ENCODE measurements at places on chromosomes 2 and 18.

GRCh38 chr2:169110419-169110818 is 41.1 kb downstream of the DHRS9 start:
- no peak for DNase-seq

- DNase-seq, result no peak
These were observed 100.2 kb upstream of the CSRNP3 start for GRCh38 chr2:165369131-165369897.

DNA sequence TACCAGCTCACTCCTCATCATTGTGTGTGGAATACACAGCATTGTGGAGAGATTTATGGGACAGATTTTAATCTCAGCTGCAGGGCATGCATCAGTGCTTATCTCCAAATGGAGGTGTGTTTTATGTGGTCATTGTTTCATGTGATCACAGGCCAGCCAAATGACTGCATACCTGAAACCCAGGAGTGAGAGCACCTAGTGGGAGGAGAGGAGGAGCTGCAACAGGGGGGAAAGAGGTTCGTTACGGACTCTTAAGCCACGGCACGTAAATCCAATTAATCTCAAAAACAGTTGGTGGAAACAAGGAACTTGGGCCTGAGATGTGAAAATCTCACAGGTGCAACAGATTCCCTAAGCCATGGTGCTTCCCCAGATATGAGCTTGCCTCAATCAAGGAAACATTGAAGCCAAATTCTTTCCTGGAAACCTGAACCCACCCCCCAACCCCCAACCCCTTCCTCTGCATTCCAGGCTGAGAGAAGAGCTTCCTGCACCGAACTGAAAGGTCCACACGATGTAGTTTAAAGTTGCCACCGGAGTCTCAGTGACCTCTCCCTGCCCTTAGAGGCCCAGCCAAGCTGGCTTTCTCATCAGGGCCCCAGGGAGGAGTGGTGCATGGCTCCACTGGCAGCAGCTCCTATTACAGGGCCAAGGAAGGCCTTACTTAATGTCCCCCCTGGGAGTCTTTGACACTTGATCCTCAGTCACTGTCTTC is 167.4 kb downstream of the C1D start:
- DNase-seq, result no peak

- DNase-seq, result no peak
These were observed 1146.9 kb upstream of the NRXN1 start for GRCh38 chr2:52178845-52179244.

DNA sequence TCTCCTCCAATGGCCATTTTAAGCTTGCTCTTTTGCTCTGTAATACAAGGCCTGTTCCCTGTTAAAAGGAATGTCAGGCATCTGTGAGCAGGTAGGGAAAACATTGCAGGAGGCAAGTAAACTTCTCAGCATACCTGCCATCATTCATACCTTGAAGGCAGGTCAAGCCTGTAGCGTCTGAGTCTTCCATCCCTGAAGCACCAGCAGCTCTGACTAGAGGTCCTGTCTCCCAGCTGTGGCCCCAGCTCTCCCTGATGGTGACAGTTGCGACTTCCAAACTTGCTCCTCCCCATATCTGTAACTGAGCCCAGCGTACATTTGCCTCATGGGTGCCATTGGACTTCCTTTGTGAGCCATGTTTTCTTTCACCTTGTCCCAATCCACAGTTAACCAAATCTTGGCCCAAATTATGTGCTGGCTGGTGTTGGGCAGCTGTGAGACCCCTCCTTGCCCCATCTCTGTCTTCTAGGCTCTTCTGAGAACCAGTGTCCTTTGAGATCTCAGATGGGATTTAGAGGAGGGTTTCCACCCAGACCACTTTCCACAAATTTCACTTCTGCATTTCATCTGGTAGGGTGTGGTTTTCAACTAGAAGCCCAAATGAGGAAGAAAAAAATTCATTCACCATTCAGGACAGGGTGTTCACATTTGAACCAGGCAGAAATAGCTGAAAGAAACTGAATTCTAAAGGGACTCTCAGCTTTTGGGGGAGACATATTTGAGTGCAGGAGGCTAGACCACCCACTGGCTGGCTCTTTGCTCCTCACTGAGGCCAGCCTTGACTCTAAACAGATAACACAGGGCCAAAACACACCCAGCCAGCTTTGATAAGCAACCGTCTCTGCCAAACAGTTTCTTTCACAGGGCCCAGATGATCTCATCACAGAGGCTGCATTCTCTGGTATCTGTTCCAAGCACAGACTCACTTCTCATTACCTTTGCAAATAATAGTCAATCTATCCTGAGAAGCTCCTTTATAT is 66.4 kb upstream of the MSH2 start:
- no peak for DNase-seq

DNA sequence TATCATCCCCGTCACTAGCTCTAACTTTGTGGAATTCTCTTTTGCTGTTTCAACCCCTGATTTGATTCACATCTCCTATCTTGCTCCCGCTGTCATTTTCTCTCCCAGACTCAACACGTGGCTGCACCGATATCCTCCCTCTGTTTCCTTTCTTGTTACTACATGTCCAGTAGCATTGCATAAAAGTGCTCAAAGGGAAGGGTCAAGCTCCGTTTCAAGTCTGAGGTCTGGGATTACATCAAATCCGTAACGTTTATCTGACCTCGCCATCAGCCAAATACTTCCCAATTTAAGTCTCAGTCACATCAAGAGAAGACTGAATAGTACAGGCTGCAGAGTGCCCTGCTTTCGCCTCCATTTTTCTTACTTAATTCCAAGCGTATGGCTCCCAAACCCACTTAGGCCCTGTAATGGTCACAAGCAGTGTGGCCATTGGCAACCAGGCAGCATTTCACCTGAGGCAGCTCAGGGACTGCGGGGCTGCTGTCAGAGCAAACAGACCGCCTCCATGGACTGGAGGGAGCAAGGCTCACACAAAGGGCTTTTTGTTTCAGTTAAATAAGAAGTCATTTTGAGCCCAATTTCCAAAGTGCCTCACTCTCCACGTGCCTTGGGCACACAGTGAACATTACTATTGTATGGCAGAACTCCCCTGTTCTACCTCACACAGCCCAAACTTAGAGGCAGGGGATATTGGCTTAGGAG is 217.8 kb downstream of the BCL11A start:
- DNase-seq, result no peak

DNA sequence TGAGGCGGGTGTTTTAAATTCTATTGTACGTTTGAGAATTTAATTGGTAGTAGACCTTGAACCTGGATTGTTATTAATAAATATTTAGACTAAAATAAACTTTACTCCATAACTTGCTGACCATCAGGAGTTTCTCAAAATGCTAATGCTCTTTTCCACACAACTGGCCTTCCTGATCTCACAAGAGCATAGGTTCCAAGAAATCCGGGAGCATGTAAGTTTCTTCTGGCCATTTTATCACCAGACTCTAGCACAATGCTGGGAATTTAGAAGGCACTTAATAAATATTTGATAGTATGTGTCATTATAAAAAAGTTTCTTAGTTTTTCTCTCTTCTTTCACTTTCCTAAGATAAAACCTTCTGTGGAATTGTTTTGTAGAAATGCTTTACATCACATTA is 2047.1 kb downstream of the SUCLG1 start:
- DNase-seq, result no peak

- peak; percentile 90 for DNase-seq
These were observed 187.5 kb downstream of the LTBP1 start for GRCh38 chr2:33134086-33134771.

DNA sequence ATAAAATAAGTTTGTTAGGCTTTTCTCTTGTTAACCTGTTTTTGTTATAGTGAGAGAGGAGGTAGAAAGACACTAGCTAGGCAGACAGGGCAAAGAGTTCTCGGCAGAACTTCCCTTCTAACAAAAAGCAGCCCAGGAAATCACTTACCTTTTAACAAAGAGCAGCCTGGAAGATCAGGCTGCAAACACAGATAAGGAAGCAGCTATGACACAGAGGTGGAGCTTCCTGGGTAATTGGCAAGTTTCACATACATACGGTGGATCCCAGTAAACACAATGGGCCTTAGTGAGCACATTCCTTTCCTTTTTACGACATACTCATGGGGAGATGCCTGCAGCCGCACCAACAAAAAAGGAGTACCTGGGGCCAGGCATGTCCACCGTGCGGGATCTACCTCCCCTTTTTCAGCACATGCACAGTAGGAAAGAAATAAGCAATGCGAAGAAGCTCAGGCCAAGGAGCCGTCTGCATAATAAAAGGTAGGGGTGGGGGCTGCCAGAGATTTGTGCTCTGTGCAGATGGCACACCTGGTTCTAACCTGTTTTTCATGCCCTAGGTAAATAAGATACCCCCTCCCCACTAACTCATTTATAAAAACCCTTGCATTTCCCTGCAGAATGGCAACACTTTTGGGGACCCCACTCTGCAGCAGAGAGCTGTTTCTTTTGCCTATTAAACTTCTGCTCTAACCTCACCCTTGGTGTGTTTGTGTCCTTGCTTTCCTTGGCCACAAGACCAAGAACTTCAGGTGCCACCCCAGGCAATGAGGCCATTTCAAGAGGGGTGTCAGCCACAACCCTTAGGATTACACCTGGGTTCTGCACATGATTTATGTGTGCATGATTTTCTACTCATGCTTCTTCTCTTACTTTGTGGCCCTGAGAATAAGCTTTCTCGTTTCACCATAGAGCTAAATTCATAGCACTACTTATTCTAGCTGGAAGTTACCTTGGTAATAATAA is 26.5 kb downstream of the MDH1 start:
- no peak for DNase-seq
